ENCODE measurements at places on chromosomes 2 and 18.

- no peak for DNase-seq
Observed at GRCh38 chr2:31889044-31889443, 121.8 kb downstream of the MEMO1 start.

DNA sequence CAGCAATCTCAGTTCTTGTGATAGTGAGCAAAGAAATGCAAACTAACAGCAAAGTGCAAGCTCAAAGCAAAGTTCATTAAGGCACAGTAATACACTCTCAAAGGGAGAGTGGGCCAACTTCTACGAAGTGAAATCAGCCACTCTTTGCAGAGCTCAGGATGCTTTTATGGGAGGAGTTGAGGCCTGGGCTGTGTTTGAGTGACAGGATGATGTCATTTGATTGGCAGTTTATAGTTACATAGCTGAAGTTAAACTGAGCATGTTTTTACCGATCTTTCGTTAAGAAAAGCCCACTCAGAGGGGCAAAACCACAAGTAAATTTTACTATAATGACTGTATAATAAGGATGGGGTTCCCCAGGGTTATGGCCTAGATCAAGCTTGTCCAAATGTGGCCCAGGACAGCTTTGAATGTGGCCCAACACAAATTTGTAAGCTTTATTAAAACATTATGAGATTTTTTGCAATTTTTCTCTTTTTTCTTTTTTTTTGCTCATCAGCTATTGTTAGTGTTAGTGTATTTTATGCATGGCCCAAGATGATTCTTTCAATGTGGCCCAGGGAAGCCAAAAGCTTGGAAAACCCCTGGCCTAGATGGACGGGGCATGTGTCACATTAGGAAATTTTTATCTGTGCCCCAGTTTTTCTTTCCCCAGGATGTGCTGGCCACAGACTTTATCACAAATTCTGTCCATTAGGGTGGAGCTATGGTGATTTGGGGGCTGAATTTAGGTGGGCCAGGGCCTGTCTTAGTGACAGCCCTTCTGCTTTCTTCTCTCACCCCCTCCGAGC lies 8.3 kb upstream of the DNAH7 start:
- no peak for DNase-seq

- peak; percentile 78 for DNase-seq
Observed at GRCh38 chr2:148914463-148914862, 39.4 kb downstream of the KIF5C start.

DNA sequence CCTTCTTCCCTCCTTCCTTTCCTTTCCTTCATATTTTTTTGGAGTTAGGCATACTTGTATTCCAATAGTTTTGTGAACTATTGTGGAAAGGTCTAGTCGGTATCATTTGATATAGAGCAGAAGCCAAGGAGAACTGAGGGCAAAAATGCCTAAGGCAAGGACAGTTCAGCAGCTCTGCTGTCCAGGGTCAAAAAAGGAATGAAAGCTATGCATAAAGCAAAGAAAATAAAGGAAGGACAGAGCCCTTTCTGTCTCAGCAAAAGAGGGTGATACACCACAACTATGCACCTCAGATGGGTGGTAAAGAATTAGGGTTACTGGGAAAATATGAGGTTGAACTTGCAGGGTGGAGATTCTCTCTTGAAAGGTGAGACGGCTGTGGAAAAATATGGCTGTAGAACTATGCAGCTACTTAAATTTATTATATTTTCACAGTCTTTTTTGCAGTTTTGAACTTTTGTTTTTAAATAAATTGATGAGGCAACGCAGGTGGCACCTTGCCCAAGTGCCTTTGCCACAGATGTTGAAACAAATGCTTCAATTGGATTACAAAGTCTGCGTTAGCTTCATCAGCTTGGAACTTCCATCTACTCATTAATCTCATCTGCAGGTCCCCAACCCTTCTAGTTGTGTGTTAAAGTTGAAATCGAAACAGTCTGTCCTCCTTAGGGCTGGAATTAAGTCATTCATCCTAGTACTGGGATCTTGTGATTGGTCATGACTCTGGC lies 20.8 kb downstream of the LHCGR start:
- DNase-seq, result no peak

Data from NCI-H1436 treated with DMSO at 0.1 percent for 48 hours (cell line).